Astrocyte of the hippocampus (primary cell): ENCODE measurements at places on chromosomes 4 and X.

DNA sequence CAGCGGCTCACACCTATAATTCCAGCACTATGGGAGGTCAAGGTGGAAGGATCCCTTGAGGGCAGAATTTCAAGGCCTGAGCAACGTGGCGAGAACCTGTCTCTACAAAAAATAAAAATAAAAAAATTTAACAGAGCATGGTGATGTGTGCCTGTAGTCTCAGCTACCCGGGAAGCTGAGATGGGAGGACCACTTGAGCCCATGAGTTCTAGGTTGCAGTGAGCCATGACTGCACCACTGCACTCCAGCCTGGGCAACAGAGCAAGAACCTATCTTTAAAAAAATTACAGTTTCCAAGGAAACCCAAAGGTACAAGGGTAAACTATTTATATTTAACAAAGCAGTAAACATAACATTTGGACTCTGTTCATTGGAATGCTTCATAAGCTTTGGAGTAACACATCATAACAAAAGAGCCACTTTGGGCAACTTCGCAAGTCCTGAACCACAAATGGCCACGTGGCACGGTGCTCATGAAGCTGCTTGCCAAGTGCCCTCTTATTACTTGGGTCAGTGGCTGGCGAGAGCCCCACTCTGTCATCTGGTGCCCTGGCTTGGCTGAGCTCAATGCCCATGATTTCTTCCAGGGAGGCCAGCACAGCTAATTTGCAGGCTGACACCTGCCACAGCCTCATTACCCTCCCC is 165.6 kb downstream of the SH3KBP1 start:
- peak; percentile 63 for DNase-seq

- peak; percentile 19 for DNase-seq
Measured at GRCh38 chr4:25884031-25884782, 21.4 kb upstream of the SEL1L3 start.

DNA sequence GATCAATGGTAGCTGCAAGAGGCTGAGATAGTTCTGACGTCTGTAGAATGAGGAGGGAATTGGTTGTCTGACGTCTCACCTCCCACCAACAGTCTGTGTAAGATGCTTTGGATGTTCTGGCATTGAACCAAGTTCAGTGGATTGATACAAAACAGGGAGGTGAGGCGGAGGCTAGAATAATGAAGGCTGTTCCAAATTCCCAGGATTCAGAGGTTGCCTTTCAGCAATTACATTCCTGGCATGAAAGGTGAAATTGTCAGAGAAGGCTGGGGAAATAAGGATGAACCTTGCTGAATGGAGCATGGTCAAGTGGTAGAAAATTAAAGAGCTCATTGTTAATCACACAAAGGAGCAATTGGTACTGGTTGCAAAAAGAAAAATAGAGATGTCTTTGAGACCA is 241.6 kb downstream of the FBXW7 start:
- peak; percentile 17 for DNase-seq

GRCh38 chr4:101792056-101792590 is 1.6 kb downstream of the BANK1 start:
- peak; percentile 41 for DNase-seq

DNA sequence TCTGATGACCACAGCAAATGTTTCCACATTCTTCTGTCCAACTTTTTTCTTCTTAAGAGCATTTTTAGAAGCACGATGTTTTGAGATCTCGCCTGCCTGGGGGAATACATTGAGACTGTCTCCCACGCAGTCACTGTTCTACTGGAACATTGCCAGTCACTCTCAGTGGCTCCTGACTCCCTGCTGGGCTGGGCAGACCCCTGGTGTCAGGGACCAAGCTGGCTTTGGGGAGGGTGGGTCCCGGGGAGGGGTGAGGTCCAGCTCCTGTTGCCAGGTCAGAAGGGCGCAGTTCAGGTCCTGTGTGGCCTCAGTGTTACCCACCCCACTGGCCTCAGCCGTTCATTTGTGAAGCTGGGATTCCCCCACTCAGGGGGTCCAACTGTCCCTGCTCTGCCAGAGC is 18.9 kb upstream of the ABLIM2 start:
- DNase-seq: no peak

GRCh38 chr4:183635741-183636140 is 23.2 kb downstream of the RWDD4 start:
- DNase-seq: no peak

DNA sequence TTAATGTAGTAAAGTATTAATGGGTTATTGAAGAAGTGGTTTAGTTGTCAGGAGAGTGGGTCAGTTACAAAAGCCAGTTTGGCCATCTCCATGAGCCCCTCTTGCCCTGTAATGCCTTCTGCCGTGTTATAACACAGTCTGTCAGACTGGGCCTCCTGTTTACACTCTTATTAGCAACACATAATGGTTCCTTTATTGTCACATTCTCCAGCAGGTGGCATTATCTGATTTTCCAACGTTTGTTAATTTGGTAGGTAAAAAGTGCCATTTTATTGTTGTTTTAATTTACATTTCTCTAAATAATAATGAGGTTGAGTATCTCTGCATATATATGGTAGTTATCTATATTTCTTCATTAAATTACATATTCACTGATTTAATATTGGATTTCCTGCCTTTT is 560.8 kb downstream of the FGF13 start:
- DNase-seq: no peak

DNA sequence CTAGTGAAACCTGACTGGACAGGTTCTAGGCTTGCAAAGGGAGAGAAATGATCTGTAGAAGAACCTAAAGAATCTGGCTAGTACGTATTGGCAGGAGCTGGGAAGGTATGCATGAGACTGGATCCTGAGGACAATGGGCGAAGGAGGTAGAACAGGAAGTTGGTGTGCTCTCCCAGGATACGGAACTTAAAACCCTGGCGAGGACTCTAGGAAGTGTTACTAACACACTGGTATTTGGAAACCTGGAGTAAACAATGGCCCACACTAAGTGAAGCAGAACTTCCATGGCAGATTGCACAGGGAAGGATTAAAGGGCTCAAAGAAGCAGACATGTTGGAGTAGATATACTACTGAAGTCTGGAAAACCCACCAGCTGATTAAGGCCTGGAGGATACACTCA is 9.1 kb downstream of the SYN1 start:
- DNase-seq: no peak

GRCh38 chr4:8437281-8437680 is 3.2 kb downstream of the ACOX3 start:
- DNase-seq: peak; percentile 19

DNA sequence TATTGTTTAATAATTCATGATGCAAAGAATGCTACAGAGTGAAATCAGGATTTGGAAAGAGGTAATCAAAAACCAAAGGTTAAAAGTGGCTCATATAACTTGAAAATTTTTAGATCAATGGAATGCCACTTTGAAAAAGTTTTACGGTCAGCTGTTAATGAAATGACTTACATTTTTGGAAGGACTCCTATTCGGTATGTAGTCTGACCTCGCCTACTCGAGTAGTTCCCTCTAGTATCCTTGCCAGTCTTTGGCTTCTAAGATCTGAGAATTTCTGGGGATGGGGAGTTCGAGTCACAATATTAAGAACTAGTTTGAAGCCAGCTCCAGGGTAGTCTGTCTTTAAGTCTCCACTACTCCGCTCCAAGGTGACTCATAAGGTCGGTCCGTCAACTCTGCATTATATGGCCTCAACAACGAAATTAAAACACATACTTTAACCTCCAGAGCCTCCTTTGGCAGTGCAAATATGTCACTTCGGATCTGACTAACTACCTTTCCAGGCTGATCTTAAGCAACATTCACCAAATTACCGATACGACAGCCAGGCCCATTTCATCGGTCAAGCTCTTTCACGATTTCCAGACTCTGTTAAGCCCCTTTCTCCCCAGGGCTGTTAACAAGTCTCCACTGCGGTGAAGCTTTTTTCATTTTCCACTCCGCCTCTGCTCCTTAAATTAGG is 733 bp upstream of the NAA15 start:
- DNase-seq: peak; percentile 71

DNA sequence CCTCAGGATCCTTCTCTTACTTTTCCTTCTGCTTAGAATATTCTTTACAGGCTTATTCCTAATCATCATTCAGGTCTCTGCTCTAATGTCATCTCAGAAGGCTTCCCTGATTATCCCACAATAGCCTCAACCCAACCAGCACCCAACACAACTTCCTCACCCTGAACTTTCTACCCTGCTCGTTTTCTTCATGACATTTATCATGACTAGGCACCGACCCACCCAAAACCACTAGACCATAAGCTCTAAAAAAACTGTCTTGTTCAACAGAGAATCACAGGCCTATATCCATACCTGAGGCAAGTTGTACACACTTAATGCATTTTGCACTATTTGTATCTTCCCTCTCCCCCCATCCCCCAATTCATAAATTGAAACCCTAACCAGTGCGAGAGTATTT is 95.3 kb downstream of the SH3RF1 start:
- no peak for DNase-seq

DNA sequence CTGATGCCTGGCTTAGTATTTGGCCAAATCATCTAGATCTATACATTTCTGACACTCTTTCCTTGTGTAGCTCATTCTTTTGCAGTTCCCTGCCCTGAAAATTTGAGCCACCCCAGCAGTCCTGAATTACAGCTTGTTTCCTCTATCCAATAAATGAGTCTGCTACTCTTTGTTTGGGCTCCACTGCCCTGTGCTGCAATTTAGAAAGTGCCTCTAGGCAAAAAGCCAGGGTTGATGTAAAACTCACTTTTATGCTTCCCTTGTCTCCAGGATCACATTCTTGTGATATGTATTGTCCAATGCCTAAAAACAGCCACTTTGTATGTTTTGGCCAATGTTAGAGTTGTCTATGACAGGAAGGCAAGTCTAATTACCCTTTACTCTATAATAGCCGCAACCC is 101.7 kb upstream of the MAP3K15 start:
- no peak for DNase-seq

- DNase-seq: no peak
Measured at GRCh38 chrX:153951683-153952372, 7.4 kb upstream of the RENBP start.

GRCh38 chrX:133660281-133660680 is 245.0 kb upstream of the GPC4 start:
- DNase-seq: peak; percentile 50

DNA sequence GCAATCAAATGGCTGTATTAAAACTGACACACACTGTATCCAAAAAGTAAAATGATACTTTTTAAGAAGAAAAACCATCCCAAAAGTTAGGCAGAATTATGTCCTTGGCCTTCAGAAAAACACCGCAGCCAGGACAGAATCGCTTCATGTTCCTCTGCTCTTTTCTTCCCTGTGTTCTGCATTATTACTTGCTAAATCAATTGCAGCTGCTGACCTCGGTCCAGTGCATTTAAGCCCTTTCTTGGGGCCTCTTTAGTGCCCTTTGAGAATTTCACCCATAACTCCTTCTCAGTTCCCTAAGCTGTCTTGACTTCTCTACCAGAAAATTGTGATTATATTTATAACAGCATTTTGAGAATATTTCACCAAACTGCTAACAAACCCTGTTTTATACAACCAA is 696.9 kb downstream of the PCDH7 start:
- no peak for DNase-seq

DNA sequence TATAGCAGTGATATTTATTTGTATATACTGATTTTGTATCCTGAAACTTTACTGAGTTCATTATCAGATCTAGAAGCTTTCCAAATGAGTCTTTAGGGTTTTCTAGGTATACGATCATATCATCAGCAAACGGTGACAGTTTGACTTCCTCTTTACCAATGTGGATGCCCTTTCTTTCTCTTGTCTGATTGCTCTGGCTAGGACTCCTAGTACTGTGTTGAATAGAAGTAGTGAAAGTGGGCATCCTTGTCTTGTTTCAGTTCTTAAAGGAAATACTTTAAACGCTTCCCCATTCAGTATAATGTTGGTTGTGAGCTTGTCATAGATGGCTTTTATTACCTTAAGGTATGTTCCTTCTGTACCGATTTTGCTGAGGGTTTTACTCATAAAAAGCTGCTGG is 37.5 kb downstream of the CBR4 start:
- no peak for DNase-seq

GRCh38 chr4:3518511-3518880 is 13.7 kb downstream of the LRPAP1 start:
- no peak for DNase-seq

DNA sequence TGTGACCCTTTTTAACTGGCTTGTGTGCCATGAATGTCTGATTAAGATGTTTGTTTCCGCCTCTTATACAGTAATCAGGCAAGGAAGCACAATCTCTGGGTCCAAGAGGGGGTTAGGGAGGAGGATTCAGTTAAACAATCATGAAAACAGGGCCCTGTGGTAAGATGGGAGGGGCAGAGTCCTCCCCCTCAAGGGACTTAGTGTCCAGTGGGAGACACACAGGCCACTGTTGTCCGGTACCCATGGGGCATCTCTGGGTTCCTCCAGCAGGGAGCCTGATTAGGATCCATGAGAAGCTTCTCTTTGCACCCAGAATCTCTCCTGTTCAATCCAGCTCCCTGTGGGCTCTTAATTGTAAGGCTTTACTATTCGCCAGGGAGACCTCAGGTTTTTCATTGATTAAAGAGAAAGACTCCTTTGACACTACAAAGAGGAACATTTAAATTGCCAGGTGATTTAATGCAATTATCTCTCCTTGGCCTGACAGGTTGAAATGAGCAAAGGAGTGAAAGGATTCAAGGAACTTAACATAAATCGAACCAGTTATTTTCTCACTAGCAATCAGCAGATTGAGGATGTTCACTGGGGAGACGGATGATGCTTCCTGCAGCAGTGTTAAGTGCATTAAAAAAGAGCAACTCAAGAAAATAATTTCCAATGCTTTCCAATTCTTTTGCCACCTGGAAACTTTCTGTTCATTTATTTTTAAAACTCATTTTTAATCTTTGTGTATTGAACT is 225.4 kb downstream of the PTTG2 start:
- no peak for DNase-seq

- DNase-seq: no peak
Measured at GRCh38 chr4:156413239-156414135, 459.8 kb upstream of the CTSO start.

GRCh38 chrX:1468250-1468772 is 15.6 kb upstream of the ASMTL start:
- peak; percentile 73 for DNase-seq

DNA sequence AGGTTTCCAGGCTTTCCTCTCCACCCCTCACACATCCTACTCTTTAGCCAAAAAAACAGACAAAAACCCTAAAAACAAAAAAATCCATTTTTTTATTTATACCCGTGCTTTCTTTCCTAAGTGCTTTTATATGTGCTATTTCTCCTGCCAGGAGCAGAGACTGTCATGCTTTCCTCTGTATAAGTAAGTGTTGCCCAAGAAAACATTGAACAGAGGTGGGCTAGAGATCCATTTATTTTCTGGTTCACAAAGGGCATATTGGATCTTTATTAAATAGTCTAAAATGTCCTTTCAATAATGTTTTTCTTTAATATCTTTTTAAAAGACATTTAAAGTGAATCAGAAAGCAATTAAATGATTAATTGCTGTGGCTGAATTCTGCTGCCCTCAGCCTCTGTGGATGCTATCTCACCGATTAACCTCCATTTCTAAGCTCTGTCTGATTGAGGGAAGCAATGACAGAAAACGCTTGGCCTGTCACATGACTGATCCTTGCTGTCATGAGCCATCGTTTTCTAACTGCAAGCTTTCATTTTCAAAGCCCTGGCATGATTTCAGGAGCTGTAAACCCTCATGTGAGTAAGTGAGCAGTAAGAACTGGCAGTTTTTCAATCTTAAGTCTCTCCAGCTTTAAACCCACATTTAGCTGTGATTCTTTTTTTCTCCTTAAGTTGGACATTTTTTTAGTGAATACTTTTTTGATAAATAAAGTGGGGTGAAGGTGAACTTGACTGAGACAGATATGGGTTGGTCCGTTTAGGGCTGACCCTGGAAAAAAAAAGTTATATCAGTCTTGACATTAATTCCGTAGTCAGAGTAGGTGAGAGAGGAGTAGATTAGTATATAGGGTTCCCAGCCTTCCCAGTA is 180.7 kb upstream of the PGRMC2 start:
- peak; percentile 90 for DNase-seq

GRCh38 chr4:2827071-2827873 is 16.4 kb upstream of the ADD1 start:
- DNase-seq: no peak
